ENCODE measurements at places on chromosomes 12 and 14.

DNA sequence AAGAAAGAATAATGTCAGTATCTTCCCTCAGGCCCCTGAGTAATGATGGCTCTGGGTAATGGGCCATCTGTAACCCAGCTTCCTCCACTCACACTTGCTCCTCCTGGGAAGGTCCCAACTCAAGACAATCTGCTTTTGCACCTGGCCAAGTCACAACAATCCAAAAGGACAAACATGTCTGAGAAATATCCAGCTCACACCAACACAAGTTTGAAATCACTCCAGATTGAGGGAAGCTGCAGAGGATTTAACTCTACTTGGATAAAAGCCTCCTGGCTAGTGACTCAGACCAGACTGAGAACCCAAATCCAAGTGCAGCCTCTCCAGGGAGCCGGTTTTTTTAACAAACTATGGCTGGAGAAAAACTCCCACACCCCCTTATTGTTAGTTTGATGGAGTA lies 34.2 kb downstream of the RTRAF start:
- no peaks in the 10 kb centered on the region for H3K27me3 ChIP-seq
- no peak for DNase-seq
- peaks cover 7% of the 10 kb centered on the region for H3K4me1 ChIP-seq
- H3K27ac ChIP-seq, result no peak overlapping the region
- H3K36me3 ChIP-seq, result no peaks in the 10 kb centered on the region

GRCh38 chr12:43094886-43095575 lies 457.0 kb downstream of the ADAMTS20 start:
- no peaks in the 10 kb centered on the region for H3K4me1 ChIP-seq
- no peak overlapping the region for H3K27ac ChIP-seq
- no peaks in the 10 kb centered on the region for H3K27me3 ChIP-seq
- H3K4me3 ChIP-seq, result no peak overlapping the region

DNA sequence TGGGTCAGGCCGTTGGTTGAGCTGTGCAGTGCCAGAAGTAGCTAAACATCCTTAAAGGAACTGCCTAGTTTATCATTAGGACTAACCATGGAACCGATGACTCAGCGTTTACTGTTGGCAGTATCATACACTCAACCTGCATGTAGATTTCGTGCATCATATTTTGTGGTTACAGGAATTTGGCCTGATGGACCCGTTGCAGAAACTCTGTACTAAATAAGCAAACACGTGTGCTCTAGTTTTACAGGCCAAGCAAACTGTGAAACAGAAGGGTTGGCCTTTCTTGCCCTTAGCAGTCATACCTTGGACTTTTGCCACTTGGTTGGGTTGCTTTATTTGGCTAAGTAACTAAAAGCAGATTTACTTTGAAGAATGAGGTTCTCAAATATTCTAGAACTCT lies 35.6 kb downstream of the DGLUCY start:
- H3K4me1 ChIP-seq, result peaks cover 3% of the 10 kb centered on the region
- no peaks in the 10 kb centered on the region for H3K27me3 ChIP-seq
- no peak for DNase-seq

GRCh38 chr12:107328442-107329133 lies 235.2 kb upstream of the CRY1 start:
- no peaks in the 10 kb centered on the region for H3K27me3 ChIP-seq
- no peak overlapping the region for H3K27ac ChIP-seq
- no peak for DNase-seq
- H3K36me3 ChIP-seq, result no peaks in the 10 kb centered on the region
- H3K4me3 ChIP-seq, result no peak overlapping the region

- H3K27ac ChIP-seq, result peak overlapping the region; percentile 1
- no peaks in the 10 kb centered on the region for H3K4me1 ChIP-seq
- no peak for DNase-seq
Measured at GRCh38 chr12:62891805-62892549, 43.0 kb downstream of the PPM1H start.

DNA sequence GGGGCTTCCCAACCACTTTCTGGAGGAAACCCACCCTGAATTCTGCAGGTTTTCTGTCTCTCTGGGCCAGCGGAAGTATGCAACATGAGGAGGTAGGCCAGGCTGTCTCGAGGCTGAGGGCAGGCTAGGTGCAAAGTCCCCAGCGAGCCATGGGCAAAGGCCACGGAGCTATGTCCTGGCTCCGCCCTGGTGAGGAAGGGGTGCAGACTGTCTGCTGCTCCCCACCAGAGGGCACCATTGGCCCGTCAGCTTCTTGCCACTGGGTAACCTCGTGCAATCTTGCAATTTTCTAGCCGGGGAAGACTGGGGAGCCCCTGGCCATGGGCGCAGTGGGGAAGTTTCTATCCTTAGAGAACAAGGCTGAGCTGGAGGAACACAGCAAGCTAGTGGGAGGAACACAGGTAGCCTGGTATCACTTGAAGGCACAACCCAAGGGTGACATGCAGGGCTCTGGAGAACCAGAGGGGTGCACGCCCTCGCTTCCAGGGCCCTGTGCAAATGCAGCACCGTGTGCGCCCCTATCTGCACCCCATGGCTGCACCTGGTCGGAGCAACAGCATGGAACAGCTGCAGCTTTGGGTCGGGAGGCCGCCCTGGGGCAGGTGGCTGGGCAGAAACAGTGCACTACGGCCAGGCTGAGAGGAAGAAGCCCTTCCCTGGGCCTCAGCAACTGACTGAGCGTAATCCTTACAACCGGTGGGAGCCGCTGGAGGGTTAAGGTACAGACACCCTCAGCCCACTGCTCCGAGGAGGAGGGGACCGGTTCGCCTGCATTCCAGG lies 27.6 kb upstream of the RPLP0 start:
- peaks cover 19% of the 10 kb centered on the region for H3K36me3 ChIP-seq
- H3K4me1 ChIP-seq, result peaks cover 81% of the 10 kb centered on the region
- peak; percentile 82 for DNase-seq
- no peaks in the 10 kb centered on the region for H3K27me3 ChIP-seq

DNA sequence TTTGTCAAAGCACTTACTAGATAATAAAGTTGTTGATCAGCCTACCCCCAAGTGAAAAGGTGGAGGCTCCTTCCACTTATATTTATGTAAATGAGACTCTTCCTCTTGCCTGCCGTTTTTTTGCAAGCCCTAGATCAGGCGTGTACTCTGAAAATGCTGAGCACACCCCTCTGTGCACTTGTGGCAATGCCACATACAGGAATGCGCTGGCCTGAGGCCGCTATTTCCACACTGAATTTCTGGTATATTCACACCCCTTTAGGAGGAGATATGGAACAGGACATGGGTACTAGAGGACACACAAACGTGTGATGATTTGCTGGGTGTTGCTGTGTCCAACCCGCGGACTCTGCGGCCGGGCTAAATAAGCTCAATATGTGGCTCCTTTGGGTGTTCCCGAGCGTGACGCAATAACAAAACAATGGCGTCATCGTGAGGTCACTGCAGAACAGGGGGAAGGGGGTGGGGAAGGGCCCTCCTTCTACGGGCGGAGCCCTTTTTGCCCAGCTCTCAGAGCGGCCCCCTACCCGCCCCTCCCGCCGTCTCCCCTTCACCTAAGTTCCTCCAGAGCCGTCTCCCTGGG lies 554 bp upstream of the TSPAN31 start:
- peak overlapping the region; percentile 74 for H3K4me3 ChIP-seq
- DNase-seq, result no peak
- peaks cover 51% of the 10 kb centered on the region for H3K4me1 ChIP-seq
- peaks cover 20% of the 10 kb centered on the region for H3K36me3 ChIP-seq
- H3K27ac ChIP-seq, result peak overlapping the region; percentile 89
- no peaks in the 10 kb centered on the region for H3K27me3 ChIP-seq

DNA sequence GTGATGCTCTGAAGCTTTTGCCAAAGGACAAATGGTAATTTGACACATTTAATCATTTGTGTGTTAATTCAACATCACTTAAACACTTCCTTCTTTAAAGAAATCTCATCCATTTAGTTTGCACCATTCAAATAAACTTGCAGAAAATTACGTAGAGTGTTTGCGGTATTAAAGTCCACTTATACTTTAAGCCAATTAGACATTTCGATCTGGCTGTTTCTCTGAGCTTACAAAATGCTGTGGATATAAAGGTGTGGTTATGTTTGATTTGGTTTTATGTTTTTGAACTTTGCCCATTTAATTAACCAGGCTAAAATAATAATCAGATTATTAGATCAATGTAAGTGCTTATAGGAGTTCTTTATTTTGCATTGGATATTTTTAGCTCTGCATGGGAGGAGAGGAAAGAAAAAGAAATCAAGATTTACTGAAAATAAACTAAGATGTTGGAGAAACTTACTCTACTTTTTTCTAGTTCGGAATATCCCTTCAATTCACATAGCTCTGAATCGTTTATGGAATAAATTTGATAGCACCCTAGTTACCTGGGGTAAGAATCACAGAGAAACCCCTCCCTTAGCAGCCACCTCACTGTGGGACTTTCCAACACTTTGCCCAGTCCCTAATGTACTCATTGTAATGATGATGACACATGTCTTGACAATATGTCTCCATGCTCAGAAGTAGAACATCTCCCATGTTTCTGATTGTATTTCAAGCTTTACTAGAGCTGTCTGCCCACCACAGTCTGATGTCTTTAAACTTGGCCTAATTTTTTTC lies 268.0 kb downstream of the BTG1 start:
- H3K36me3 ChIP-seq, result no peaks in the 10 kb centered on the region
- no peaks in the 10 kb centered on the region for H3K27me3 ChIP-seq
- H3K27ac ChIP-seq, result peak overlapping the region; percentile 79
- peak; percentile 75 for DNase-seq
- peak overlapping the region; percentile 9 for H3K4me3 ChIP-seq

- H3K27me3 ChIP-seq, result no peaks in the 10 kb centered on the region
- H3K36me3 ChIP-seq, result no peaks in the 10 kb centered on the region
- no peaks in the 10 kb centered on the region for H3K4me1 ChIP-seq
- H3K27ac ChIP-seq, result no peak overlapping the region
- no peak for DNase-seq
- H3K4me3 ChIP-seq, result no peak overlapping the region
Measured at GRCh38 chr12:116777245-116777644, 39.1 kb downstream of the RNFT2 start.

DNA sequence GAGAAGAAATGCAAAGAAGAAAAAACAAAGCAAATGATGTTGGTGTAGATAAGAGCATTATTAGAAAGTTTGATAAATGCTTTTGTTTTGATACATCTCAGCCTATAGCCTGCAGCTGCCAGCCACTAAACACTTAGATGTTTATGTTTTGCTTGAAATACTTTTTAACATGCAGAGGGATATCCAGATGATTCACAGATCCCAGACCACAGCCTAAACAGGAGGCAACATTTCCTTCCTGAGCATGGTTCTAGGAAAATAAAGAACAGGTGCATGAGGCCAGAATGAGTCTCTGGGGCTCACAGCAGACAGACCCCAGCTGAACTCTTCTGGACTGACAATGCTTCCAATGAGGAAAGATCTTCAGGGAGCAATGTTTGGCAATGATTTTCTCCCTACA lies 103.7 kb upstream of the EEA1 start:
- no peak for DNase-seq
- H3K36me3 ChIP-seq, result no peaks in the 10 kb centered on the region
- no peaks in the 10 kb centered on the region for H3K27me3 ChIP-seq
- H3K27ac ChIP-seq, result no peak overlapping the region
- no peak overlapping the region for H3K4me3 ChIP-seq

GRCh38 chr12:106780010-106780631 lies 5.6 kb downstream of the RIC8B start:
- no peaks in the 10 kb centered on the region for H3K27me3 ChIP-seq
- H3K27ac ChIP-seq, result no peak overlapping the region
- H3K4me1 ChIP-seq, result peaks cover 16% of the 10 kb centered on the region
- H3K4me3 ChIP-seq, result no peak overlapping the region
- no peaks in the 10 kb centered on the region for H3K36me3 ChIP-seq
- DNase-seq, result no peak

- H3K4me3 ChIP-seq, result no peak overlapping the region
- DNase-seq, result no peak
- H3K36me3 ChIP-seq, result no peaks in the 10 kb centered on the region
Measured at GRCh38 chr12:106766393-106766826, 8.1 kb upstream of the RIC8B start.

DNA sequence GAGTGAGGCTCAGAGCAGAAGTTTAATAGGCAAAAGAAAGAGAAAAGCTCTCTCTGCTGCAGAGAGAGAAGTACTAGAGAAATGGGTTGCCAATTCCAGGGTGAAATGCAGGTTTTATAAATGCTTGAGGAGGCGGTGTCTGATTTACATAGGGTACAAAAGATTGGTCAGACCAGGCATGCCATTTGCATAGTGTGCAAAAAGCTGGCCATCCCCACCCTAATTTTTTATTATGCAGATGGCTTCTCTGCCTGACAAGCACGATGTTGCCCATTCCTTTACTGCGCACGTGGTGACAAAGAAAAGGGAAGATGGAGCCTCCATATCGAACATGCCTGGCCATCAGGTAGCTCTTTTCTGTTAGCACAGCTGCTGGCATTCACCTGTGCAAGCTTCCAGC lies 209.3 kb upstream of the PPFIA2 start:
- H3K4me1 ChIP-seq, result no peaks in the 10 kb centered on the region
- no peak overlapping the region for H3K27ac ChIP-seq
- no peak for DNase-seq
- H3K36me3 ChIP-seq, result no peaks in the 10 kb centered on the region

DNA sequence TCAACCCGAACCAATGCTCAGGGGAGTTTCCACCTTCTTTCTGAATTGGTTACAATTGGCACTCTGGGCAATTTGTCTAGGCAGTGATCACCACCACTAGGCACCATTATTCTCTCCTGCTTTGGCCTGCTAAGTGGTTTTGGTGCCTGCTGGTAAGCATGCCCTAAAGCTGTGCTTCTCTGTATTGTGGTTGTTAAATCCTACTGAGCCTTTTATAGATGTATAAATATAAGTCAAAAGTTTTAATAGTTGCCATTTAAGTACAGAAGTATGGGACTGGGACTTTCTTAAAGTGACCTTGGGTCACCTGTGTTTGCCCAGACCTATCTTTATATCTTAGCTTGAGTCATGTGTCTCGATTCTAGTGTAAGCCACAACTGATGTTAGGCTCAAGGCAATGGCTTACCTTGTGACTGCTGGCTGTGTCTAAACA lies 475.9 kb downstream of the SLC16A7 start:
- no peak overlapping the region for H3K27ac ChIP-seq
- H3K27me3 ChIP-seq, result no peaks in the 10 kb centered on the region
- H3K36me3 ChIP-seq, result no peaks in the 10 kb centered on the region
- no peak overlapping the region for H3K4me3 ChIP-seq
- H3K4me1 ChIP-seq, result no peaks in the 10 kb centered on the region
- DNase-seq, result no peak

GRCh38 chr12:19972325-19973288 lies 395.7 kb upstream of the PDE3A start:
- no peak overlapping the region for H3K27ac ChIP-seq
- no peak overlapping the region for H3K4me3 ChIP-seq
- no peaks in the 10 kb centered on the region for H3K36me3 ChIP-seq
